ENCODE measurements at places on chromosomes 1 and 21.

- no peak for DNase-seq
These were observed 7.6 kb downstream of the FMN2 start for GRCh38 chr1:240099329-240099728.

GRCh38 chr1:17697458-17697857 lies 57.7 kb upstream of the ACTL8 start:
- DNase-seq: no peak

GRCh38 chr1:168801032-168801745 lies 72.2 kb upstream of the DPT start:
- DNase-seq: no peak

DNA sequence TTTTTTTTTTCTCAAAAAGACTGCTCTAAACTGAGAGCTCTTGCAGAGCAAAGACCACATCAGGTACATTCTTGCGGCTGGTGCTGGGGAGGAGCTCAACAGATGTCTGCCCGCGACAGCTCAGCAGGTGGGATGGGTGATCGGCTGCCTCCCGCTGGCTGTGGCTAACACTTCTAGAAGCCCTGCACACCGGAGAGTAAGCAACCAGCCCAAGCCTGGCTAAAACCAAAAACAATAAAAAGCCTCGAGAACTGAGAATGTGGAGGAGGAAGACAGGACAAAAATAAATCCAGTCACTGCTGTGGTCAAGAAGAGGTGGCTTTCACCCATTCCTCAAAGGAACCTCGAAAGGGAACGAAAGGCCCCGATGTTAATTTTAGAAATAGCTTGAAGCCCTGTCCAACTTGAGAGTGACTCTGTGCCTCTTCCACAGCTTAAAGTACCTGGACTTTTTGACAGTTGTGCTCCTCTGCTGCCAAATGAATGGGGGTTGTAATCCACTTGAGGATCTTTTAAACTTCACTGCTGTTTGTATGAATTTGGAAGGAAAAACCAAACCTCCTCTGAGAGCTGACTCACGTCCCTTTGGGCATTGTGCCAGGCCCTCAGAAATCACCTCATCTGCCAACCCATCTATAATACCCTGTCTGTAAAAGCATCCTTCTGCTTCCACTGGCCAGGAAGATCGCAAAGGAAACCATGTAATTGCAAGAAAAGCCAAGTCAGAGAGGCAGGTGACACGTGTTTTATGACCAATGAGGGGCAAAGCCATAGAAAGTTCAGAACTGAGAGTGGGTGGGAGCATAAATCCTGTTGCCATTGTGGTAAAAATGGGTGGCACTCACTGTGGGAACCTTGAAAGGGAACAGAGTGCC lies 78.6 kb downstream of the KCNN3 start:
- no peak for DNase-seq

GRCh38 chr1:216599851-216600250 lies 123.4 kb downstream of the ESRRG start:
- no peak for DNase-seq

GRCh38 chr1:44354268-44354839 lies 703 bp downstream of the ERI3 start:
- no peak for DNase-seq

GRCh38 chr1:184903111-184903692 lies 71.1 kb downstream of the NIBAN1 start:
- DNase-seq: no peak
